Iris pigment epithelial cell (primary cell): ENCODE measurements at places on chromosomes 5 and 9.

DNA sequence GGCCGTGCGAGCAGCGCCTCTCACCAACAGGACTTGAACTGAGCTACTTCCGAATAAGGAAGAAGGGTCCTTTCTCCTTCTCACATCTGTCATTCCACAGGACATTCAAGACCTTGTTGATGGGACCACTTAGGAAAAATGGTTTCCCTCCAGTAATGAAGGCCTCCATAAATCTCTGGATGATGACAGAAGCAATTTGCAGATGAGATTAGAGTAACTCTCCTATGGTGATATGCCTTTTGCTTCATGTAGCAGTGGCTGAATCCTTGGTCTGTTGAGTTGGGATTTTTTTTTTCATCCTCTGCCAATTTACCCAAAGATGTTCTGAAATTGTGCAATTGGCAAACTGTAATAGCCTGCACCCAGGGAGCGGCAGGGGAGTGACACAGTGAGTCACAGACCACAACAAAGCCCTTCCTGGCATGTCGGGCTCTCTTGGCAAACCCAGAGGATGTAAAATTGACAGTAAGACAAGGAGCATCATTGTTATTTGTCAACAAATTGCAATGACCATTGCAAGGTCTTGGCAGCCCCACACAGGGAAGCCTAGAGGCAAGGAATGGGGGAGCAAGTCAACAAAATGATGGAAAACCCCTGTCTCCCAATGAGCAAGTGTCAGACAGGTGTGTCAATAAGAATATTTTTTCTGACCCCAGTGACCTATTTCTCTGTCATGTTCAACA lies 275.9 kb downstream of the ACTL7B start:
- DNase-seq, result peak; percentile 3

DNA sequence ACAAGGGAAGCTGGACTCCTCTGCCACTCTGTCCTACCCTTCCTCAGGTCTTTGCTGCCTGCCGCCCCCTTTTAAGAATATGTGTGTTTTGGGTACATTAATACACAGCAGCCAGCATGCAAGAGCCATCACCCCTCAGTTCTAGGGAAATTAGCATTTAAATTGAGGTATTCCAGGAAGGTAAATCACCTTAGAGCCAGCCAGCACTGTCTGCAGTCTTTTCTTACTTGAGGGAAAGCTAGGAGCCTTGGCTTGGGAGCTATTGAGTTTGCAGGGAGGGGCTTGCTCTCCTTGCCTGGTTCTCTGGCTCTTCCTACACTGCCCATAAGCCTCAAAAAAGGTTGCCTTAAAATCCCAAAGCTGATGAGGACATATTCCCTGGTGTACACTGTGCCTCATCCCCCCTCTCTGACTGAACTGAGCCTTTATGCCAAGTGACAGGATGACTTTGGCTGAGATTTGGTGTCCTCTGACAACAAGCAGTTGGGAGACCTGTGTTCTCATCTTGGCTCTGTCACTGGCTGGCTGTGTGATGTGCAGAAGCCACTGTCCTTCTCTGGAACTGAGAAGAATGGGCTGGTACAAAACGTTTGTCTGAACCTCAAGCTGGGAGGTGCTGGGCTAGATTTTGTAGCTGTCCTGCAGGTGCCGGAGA lies 54.1 kb downstream of the TRIM32 start:
- DNase-seq, result no peak

DNA sequence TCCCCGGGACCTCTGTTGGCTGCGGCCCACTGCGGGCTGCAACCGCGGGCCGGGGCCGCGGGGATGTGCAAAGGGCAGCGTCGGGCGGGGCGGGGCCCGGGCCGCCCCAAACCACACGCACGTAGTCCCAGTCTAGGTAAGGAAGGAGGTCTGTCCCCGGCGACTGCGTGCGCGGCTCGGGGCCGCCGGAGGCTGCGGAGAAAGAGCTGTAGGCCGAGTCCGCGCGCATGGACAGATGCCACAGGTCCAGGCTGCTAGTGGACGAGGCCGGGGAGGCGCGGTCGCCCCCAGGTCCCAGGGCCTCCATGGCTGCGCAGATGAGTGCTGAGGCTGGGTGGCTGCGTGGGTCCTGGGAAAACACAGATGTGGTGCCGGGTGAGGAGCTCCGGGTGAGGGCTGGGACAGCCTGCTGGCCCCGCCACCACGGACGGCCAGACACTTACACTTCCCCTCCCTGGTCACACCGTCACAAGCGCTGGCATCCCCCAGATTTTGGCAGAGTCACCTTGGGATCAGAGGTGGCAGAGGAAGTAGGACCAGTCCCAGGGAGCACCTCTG lies 4.5 kb downstream of the SHROOM1 start:
- no peak for DNase-seq

DNA sequence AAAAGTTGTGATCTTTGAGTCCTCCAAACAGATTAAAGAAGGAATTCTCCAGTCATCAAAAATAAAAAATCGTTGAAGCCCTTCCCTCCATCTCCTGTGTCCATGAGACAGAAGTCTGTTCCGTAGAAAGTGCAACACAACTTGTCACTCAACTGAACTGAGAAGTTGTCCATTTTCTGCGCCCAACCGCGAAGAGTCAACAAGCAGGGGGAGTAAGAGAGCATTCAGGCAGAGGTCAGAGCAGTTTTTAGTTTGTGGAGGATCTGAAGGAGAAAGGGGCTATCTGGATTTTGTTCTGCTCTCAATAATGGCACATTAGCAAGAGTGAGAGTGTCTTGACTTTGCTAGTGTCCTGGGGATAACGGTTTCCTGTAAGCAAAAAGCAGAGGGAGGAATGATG lies 303.9 kb downstream of the ICE1 start:
- no peak for DNase-seq

DNA sequence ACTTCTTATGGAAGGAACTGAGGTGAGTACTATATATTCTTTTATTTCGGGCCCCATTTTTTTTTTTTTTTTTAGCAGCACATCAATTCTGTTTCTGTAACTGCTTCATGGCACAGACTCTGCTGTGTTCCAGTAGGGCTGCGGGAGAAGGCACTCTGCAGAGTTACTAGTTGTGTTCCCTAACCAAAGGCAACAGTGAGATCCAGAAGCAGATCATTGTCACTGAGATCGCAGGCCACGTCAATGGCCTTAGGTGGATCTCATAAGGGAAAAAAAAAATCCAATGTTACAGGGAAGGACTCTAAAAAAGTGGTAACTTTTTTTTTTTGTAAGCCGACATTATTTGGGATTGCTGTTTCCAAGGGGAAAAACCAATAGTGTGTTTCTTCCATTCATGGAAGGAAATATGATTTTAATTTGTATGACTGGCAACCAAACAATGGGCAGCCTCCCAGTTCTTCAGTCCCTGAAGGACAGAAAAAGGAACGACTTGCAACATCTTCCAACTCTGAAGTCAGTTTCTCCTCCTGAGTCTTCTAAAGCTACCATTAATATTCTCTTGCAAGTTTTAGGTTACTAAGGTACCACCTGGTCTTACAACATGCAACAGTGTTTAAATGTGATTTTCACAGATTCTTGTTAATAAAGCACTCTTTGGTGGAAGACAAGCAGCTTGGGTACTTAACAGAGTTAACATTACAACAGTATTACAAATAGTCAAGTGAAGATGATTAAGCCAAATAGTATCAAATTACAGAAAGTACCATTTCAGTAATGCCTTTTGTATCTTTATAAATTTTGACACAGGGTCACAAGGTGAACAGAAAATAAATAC lies 52.8 kb downstream of the HABP4 start:
- DNase-seq, result peak; percentile 40
